ENCODE measurements at places on chromosomes 2 and 18. TPM values are rescaled to one million over a fixed set of nuclear protein-coding genes. Genes with fewer than 3 reads are reported as not detected.
A peak's percentile ranks its signal among the peaks of the same experiment; 100 is the strongest.

LOXHD1 gene
- 0.89 TPM for total RNA-seq

GRCh38 chr18:38297910-38298309, 732.3 kb upstream of the CELF4 start:
- DNase-seq: no peak

DNA sequence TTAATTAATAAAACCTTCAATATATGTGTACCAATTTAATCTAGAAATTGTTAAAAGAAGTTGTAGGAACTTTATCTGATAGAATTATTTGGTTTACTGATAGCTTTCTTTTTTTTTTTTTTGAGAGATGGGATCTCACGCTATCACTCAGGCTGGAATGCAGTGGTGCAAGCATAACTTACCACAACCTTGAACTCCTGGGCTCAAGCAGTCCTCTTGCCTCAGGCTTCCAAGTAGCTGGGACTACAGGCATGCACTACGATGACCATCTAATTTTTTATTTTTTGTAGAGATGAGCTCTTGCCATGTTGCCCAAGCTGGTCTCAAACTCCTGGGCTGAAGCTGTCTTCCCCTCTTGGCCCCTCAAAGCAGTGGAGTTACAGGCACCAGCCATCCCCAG, 66.8 kb downstream of the CCDC138 start:
- DNase-seq: no peak

- peak; percentile 55 for DNase-seq
These were observed 267.4 kb downstream of the DYSF start for GRCh38 chr2:71720596-71721361.

NMS gene
- total RNA-seq: not detected

- DNase-seq: no peak
These were observed 725.8 kb downstream of the BCL11A start for GRCh38 chr2:59827677-59828076.

- no peak for DNase-seq
These were observed 243.3 kb downstream of the LOXHD1 start for GRCh38 chr18:46413684-46414083.

CD8B gene
- 1.1 TPM for total RNA-seq

Measured in sciatic nerve (tissue), 2 donors.